ENCODE measurements at places on chromosomes 7 and 10.

DNA sequence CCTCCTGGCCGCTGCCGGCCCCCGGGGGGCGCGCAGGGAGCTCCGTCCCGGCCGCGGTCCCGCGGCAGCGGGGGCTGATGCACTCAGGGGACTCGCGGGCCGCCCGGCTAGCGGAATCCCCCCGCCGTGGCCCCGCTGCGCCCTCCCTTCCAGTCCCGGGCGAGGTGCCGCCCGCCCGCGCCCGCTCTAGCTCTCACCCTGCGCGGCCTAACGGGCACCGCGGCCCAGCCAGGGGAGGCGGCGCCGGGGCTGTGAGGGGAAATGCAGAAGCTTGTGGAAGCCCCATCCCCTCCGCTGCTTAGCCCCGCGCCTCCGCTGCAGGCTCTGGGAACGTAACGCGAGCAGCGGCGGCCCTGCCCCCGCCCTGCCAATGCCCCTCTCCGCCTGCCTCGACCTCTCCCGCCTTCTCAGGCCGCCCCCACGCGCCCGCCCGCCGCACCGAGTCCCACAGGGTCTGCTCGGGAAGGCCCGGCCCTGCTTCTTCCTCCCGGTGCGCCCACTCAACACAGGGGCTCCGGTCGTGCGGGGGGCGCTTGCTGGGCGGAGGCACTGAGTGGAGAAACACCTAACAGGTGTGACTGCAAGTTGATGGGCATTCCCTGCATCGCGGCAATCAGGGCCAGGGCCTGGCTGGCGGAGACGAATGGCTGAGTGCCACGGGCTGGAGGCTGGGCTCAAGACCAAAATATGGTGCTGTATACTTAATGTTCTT is 384 bp upstream of the TMEM229A start:
- peak; percentile 59 for DNase-seq

- DNase-seq = no peak
Observed at GRCh38 chr10:50393784-50394467, 142.6 kb upstream of the ASAH2 start.

DNA sequence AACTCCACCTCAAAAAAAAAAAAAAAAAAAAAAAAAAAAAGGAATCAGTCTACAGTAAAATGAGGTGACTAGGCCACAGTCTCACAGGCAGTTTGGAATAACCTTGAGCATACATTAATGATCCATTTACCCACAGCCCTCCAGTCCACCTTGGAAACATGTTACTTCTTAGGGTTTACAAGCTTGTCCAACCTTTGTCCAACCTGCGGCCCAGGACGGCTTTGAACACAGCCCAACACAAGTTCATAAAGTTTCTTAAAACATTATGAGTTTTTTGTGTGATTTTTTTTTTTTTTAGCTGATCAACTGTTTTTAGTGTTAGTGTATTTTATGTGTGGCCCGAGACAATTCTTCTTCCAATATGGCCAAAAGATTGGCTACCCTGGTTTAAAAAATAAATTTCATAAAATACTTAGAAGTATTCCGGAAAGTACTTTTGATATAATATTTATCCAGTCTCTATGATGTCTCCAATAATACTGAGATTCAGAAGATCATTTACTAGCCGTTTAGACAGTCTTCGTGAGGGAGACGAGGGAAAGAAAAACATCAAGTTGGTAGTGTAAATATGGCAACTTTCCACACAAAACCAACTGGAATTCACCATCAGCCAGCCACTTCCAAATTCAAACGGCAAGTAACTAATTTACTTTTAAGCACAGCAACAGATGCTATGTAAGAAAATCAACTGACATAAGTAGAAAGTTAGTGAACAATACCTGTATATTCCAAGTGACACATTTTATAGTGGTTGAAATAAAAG is 9.9 kb downstream of the BAZ1B start:
- DNase-seq = no peak

DNA sequence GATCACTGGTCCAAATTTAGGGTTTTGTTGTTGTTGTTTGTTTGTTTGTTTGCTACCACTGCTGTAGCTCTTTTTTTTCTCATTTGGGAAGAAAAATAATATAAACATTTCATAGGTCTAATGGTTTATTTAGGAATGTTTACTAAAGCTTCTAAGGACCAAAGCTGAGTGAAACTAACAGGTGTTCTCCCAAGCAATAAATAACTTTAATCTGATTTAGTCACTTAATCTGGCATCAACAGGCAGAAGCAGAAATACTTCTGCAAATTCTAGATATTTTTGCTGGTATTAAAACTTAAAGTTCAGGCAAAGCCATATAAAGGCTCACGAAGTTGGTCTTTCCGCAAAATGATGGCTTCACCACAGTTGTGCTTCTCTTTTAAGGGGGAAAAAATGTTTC is 144.5 kb upstream of the YAE1 start:
- no peak for DNase-seq

- no peak for DNase-seq
Observed at GRCh38 chr10:113524120-113524519, 28.7 kb upstream of the HABP2 start.

DNA sequence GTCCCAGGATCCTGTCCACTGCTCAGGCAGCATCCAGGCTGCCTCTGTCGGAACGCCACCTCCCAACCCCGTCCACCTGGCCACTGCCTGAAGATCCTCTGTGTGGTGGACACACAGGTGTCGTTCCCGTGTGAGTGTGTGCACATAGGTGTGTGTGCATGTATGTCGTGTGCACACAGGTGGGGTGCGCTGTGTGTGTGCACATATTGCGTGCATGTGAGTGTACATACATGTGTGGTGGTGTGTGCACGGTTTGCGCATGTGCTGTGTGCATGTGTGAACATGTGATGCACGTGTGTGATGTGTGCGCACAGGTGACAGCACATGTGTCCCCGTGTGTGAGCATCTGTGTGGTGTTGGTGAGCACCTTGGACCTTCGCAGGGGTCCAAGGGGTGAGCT is 7.1 kb downstream of the TMEM184A start:
- DNase-seq = no peak

DNA sequence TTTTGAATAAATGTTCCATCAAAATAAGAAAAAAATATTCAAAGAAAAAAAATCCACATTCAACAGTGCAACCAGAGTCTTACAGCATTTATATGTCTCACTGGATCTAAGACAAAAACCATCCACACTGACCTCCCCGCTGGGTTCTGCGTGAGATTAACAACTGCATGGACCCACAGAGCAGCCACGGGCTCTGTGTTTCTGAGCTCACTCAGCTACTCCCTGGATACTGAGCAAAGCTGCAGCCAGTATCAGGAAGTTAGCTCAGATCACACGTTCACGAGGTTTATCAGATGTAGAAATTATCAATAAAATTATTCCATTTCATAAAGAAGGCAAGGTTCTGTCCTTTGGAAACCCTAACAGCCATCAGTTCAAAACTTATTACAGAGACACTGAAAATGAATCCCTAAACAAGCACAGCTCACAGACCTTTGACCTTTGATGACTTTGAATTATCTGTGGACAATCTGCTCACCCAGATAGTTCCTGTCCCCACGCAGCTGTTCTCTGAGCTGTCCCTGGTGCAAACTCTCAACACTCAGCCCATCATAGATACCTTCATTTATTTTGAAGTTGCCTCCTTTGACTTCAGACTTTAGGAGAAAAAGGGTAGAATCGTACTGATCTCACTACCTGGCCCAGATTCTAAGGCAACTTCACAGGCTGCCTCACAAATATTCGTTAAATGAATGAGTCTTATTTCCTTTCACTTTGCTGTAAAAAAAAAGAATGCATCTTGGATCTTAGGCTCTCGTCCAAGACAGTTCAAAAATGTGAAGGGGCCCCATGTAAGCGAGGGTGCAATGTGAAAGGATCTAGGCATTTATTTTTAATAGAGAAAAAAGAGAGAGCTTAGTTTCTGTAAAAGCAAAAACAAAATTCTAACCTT is 67.7 kb upstream of the SVIL start:
- no peak for DNase-seq

DNA sequence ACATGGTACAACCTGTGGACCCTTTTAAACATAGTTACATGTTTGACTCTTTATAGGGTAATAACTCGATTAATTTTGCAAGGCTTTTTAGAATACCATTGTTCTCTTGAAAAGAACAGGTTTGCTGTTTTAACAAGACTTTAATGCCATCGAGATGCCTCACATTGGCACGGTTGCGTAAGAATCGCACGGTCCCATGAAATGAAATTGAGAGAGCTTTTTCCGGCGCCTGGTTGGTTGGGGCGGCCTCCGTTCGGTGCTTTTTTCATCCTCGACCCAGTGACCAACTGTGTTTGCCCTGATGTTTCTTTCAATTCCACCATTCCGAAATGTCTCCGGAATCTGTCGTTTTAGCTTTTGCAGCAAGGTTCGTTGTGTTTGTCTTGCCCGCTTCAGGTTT is 142.4 kb downstream of the CUX1 start:
- DNase-seq = no peak

DNA sequence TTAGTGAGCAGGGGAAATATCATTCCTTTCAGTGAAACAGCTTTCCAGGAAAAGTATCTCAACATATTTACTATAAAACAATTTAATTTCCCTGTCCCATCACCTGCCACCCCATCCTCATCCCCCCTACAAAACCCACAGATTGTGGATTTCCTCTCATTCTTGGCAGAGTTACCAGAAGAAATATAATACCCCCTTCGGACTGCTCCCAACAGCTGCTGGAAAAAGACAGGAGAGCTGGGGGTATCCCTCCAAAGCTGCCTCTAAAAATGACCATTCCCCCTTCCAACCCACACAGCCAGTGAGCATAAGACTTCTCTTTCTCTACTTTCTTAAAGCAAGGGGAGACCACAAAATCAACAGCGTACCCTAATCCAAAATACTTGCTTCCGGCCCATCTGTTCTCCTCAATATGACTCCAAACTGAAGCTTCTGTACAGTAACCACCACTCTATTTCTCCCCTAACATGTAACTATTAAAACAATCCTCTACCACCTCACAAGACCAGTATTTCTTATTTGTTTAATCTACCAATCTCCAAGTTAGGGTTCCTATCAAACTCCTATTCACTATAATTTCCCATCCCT is 7.8 kb downstream of the FBXW4 start:
- no peak for DNase-seq

- DNase-seq = no peak
Observed at GRCh38 chr7:75690121-75690523, 48.6 kb downstream of the HIP1 start.

DNA sequence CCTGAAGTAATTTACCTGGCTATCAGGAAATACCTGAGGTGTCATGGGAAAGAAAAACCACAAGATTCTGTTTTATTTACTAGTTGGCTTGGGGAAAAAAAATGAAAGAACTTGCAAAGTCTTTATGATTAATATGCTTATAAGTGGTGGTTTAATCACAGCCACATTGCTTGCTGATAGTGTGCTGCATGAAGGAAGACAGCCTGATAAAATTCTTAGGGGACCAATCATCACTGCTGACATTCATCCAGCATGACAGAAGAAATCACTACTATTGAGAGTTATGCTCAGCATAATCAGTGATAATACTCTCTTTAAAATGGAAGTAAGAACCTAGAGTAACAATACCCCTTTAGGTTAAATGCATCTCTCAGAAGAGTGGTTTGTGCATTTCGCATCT is 150.2 kb upstream of the LRRN3 start:
- no peak for DNase-seq

GRCh38 chr7:134452419-134452838 is 6.5 kb downstream of the AKR1B1 start:
- DNase-seq = no peak

- DNase-seq = no peak
Observed at GRCh38 chr7:138027100-138027499, 25.2 kb upstream of the CREB3L2 start.

DNA sequence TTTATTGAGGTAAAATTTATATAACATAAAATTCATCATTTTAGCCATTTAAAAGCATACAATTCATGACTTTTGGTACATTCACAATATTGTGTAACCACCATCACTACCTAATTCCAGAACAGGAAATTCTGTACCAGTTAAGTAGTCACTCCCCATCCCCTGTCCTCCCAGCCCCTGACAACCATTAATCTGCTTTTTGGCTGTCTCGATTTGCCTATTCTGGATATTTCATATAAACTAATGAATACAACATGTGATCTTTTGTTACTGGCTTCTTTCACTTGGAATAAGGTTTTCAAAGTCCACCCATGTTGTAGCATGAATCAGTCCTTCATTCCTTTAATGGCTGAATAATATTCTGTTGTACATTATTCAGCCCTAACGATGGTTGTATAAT is 115.6 kb upstream of the KLF14 start:
- DNase-seq = no peak

DNA sequence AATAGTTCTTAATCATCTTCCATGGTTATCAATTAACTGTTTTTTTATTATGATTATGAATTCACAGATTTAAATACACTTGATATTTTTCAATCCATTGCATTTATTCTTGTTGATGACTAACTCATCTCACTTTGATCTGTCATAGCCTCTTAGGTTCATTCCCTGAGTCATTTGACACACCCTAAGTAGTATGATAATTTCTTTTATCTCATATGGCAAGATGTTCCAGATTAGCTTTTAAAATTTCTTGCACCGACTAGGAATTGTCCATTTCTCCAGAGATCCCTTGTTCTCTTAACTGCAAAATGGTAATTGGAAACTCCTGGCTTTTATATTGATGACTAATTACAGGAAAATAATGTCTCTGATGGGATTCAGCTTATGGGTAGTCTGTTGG is 87.6 kb upstream of the CCDC6 start:
- DNase-seq = no peak

- DNase-seq = no peak
Observed at GRCh38 chr7:23020742-23021401, 6.9 kb upstream of the HYCC1 start.

- DNase-seq = no peak
Observed at GRCh38 chr10:127851661-127852194, 41.0 kb downstream of the CLRN3 start.

DNA sequence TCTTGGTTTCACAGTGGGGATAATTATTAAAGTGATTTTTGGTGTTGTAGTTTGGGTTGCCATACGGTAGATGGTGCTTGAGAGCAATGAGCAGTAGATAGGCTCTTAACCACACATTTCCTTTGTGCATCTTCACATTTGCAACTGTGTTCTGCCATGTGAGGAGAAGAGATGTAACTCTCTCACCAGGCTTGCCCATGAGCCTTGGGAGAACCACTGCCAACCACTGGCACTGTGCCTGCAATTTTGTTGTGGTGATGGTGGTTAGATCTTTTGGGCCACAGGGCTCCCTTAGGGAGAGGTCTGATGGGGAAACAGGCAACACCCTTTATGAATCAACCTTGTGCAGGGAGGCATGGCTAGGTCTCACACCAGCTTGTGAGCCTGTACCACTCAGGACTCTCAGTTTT is 204.3 kb downstream of the CCDC7 start:
- DNase-seq = no peak

DNA sequence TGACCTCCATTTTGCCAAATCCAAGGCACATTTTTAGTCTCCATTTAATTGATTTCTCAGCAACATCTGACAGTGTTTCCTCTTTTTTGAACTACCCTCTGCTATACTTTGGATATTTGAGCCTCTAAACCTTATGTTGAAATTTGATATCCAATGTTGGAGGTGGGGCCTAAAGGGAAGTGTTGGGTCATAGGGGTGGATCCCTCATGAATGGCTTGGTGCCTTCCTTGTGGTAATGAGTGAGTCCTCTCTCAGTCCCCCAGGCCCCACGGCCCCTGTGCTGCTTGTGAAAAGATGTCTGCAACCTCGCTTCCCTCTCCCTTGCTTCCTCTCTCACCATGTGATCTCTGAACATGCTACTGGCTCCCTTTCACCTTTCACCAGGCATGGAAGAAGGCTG is 96.8 kb upstream of the DGKB start:
- DNase-seq = no peak
